ENCODE measurements at places on chromosomes 2 and 18.

GRCh38 chr2:168658706-168659105 is 143.7 kb upstream of the NOSTRIN start:
- no peak for DNase-seq

DNA sequence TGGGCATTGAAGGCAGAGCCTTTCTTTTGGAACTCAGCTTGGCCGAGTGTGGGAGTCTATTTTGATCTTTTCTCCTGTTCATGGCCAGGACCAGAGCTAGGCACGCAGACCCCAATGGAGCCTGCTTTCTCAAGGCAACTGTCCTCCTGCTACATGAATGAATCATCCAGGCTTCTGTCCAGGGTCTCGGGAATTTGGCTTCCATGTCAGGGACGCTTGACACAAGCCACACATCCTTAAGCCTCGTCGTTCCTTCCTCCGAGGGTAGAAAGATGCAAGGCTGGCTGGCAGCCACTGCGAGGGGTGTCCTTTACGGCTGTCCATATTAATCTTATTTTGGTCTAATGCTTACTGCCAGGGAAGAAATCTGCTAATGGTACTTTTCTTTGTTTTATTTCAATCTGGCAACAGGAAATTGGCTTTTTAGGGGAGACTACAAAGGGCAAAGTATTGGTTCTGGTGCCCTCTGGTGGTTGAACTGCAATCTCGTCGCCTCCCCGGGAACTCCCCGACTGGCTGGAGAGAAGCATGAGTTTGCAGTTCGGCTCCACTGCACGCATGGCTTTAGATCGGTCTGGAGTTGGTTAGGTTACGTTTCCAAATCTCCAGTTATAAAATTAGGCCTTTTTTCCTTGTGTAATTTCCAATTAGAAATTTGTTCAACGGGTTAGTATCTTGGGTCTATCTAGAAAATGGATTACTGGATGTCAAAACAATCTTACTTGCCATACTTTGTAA is 135.2 kb downstream of the ALPK2 start:
- peak; percentile 69 for DNase-seq

DNA sequence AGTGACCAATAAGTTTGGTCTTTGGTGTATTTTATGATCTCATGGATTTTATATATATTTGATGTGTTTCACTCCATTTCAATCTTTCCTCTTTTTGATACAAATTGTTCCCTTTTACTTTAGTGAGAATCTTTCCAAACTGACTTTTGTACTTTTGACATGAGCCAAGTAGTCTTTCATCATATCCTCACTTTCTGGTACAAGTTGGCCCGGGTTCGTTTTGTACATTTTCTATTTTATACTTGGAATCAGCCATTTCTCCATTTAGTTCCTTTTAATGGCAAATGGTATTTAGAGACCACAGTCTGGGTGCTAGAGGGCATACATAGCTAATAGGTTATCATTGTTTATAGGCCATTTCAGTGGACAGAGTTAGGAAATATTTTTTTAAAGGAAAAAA is 147.9 kb upstream of the MYO3B start:
- no peak for DNase-seq

GRCh38 chr2:12064153-12064552 is 317.7 kb downstream of the LPIN1 start:
- no peak for DNase-seq

DNA sequence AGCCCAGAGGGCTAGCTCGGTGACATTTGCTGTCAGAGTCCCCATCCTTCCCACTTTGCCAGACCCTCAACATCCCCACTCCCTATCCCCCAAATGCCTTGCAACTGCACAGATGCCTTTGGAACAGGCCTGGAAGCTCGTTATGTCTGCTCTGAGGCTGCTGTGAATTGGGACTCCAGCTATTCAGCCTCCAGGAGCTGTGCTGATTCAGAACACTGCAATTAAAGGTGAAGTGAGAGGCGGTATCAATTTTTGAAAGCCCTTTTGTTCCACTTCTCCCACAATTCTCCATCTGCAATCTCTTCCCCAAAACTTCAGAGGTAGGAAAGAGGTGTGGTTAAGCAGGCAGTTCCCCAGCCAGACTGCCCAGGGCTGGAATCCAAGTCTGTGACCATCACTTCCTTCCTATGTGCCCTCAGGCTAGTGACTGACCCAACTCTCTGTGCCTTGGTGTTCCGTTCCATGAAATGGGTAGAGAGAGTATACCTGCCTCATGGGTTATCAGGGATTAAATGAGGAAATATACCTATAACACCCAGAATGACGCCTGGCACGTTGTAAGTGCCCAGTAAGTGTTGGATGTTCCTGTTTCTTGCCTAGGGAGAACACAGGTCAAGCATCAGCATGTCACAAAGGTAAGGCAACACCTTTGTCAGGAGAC is 17.5 kb downstream of the NOSTRIN start:
- no peak for DNase-seq

DNA sequence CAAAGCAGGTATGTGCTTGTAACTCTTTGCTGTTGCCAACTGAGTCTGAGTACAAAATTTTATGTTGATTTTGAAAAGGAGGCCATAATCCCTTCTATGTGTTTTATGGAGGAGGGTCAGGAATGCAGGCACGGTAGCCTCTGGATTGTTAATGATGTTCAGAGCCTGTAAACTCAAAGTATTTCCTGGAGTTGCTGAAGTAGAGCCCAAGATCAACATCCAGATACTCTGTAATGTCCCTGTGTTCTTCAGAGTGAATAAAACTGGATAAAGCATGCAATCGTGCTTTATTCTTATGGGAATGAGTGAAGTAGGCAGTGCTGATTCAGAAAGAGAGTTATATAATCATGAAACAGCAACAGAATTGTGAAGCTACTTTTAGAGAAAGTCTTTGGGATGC is 61.8 kb upstream of the CHRNA1 start:
- DNase-seq, result no peak

GRCh38 chr2:42960842-42961180 is 168.4 kb upstream of the HAAO start:
- DNase-seq, result no peak

DNA sequence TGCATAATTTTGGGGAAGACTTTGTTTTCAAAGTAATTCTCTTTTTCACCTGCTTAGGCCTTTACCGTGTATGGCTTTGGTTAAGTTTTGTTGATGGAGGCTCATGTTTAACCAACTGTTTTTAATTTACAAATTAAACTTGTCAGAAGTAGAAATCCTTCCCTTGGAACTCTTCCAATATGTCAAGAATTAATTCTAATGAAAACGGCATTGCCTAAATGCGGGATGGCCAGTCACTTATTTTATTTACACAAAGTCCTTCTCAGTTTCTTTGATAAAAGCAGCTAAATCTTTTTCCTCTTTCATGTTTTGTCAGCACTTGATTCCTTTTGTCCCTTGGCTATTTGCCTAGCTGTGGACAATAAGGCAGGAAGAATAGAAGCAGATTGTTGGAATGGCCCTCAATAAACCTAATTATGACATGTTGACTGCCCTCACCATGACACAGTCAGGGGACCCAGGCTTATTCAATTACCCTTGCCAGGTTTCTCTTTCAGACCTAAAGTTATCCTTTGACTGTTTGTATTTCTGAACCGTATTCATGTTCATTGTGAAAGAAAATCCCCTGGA is 26.3 kb downstream of the PAX3 start:
- DNase-seq, result no peak

DNA sequence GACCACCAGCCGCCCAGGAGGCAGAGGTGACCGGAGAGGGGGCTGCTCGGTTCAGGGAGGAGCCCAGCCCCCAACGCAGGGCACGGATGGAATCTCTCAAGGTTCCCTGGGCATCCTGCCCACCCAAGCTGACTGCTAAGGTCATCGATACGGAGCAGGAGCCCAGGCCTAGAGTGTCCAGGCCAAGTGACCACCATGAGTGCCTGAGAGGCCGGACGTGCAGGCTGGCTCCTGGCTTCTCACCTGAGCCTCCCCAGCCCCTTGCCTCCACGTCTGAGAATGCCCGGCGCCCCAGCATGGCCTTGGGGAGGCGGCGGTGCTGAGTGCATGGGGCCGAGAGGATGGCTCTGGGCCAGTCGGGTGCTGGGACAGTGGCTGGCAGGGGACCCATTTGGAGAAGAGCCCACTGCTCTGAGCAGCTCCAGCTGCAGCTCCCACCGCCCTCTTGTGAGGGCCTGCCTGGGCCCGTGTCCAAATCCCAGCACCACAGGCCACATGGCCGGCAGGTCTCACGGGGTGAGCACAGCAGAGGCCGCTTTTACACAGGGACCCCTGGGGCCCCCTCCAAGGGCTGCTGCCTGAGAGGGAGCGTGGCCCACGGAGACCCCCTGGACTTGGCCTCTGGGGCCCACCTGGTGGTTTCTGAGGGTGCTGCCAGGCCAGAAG is 102.8 kb upstream of the CTDP1 start:
- DNase-seq, result no peak

DNA sequence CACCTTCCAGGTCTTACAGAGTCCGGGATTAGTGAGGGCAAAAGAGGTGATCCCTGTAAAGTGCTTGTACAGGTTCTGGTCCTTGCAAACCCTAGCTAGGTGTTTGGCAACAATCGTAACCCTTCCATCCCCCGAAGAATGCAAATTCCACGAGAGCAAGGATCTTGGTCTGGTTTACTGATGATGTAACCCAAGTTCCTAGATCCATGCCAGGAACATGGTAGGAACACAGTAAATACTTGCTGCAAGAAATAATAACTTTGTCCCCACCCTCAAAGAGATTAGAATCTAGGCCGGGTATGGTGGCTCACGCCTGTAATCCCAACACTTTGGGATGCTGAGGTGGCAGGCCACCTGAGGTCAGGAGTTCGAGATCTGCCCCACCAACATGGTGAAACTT is 6.8 kb upstream of the NEU2 start:
- no peak for DNase-seq

DNA sequence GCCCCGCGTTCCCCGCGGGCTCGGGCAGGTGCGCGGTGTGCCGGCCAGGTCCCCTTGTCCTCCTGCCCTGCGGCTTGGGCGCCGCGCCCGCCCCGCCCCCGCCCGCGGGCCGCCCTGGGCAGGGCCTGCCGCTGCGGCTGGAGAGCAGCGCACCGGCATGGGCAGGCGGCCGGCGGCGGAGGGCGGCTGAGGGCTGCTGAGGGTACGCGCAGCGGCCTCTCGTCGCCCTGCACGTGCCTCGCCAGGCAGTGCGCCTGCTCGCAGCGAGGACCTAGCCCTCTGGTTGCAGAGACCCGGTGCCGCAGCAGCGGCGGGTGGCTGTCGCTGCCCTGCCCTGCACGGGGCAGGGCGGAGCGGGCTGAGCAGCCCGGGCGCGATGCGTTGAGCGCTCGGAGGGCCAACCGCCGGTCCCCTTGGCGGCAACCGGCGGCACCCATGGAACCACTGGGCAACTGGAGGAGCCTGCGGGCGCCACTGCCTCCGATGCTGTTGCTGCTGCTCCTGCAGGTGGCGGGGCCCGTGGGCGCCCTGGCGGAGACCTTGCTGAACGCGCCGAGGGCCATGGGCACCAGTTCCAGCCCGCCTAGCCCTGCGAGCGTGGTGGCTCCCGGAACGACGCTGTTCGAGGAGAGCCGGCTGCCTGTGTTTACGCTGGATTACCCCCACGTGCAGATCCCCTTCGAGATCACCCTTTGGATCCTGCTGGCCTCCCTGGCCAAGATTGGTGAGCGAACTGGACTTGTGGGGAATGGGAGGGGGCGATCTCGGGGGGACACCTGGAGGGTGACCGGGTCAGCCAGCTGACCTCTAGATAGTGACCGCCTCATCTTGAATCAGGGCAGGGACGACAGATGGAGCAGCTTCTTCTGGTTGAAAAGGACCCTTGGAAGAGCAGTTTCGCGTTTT is at the start of gene SLC9A2:
Gene SLC9A2 (plus strand): TSS at position 140 of the 906 bp plus-strand sequence. CDS start 296 bp downstream, at position 436.
- DNase-seq, result no peak

DNA sequence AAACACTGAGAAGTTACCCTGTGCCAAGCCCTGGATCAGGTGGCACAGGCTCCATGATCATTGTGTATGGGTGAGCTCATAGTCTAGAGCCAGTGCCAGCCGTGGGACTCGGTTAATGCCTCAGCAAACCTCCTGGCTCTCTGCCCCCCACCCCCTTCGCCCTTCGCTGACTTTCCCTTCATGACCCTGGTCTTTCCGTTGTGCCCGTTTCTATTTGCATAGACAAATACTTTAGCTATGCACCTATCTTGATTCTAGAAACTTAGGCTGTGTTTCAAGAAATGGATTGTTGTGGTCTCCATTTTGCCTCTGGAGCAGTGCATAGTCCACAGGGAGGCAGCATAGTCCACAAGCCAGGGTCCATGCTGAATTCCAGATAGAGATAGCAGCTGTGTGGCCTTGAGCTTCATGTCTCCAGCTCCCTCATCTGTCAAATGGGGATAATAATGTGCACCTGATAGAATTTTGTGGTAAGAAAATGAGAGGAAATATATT is 44.8 kb upstream of the KDM3A start:
- no peak for DNase-seq

DNA sequence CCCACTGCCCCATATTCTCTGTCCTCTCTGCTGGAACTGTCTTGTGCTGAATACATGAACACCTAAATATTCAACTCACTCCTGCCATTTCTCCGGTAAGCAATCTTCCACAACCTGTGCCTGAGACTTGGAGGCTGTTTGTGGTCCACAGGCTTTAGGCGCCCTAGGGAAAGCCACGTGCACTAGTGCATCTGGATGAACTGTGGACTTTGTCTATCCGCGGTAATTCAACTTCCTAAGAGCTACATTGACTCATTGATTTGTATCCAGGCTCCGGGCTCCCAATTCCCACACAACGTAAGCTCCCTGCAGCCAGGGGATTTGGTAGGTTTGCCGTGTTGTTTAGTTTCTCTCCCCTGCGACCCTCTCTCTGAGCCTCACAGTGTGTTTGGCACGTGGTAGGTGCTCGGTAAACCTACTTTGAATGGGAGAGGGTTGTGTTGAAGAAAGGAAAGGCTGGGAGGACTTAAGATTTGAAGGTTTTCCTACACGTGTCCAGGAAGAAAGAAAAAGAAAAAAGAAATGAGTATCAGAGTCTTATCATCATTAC is 718.2 kb downstream of the DPP10 start:
- no peak for DNase-seq

DNA sequence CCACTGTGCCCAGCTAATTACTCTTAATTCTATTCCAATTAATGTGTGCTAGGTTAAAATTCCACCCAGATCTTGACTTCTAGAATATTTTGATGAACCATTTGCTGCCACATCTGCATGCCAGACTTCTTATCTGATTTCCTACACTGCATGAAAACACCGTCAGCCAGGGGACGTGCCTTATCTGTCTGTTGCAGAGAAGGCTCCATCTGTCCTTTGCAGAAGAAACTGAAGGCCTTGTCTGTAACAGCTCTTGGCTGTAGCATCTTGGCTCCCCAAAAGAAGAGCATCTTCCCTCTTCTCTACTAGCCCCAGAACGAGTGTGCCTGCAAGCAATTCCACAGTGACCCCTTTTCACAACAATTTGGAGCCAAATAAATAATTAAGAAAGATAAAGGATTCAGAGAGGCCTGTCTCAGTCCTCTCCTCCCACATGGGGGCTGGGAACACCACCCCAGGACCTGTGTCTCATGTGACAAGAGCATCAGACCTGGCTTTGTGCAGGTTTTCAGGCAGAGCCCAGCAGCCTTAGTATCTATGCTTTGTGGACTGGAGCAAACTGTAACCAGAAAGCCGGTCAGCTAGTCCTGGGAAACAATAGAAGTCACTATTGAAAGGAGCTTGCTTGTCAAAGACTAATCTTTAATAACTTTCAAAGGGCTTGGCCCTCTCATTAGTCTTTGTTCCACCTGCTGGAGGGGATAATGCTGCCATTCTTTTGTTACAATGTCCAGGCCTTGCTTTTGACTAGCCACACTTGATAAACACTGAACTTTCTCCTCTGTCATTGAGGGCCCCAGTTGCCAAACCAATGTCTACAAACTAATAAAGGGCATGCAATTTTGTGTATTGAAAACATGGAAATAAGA is 84.0 kb upstream of the NEUROD1 start:
- DNase-seq, result no peak

- DNase-seq, result peak; percentile 78
Observed at GRCh38 chr2:106095478-106096298, 98.4 kb downstream of the UXS1 start.

- DNase-seq, result no peak
Observed at GRCh38 chr2:124571836-124572235, 546.7 kb downstream of the CNTNAP5 start.

- peak; percentile 52 for DNase-seq
Observed at GRCh38 chr2:157777427-157777826, 98.7 kb downstream of the ACVR1 start.

All from activated CD4-positive, alpha-beta T cell treated with anti-CD3 and anti-CD28 coated beads for 4 hours (primary cell).